Stimulated activated CD4-positive, alpha-beta T cell treated with anti-CD3 and anti-CD28 coated beads, Interleukin-1b, Interleukin-23, amount 100 ng/mL, for 4 hours (primary cell): ENCODE measurements at places on chromosomes 6 and 20.

DNA sequence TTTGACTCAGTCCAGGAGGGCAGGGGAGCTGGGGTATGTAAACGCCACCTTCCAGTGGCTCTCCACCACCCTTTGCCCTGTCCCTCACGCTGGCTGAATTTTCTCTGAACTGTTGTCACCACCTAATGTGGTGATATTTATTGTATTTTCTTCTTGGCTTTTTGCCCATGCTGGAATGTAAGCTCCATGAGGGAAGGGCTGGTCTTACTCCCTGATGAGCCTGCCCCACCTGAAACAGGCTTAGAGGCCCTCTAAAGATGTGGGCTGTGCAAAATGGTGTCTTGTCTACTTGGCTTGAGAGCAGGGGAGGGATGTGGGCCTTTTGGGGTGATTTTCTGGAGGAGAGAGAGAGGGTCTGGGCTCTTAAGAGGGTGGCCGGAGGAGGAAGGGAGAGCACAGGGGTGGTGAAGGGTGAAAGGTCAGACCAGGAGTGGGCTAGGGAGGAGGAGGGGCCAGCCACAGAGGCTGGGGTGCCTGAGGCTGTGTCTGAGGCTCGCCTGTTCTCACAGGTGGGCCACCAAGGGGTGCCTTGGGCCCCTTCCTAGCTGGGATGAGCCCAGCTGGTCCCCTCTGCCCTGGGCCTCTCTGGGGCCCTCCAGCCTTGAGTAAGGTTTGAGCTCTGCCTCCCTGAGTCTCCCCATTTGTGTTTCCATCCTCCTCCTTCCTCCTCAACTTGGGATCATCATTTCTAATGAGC is 37.3 kb downstream of the SPDEF start:
- no peak for DNase-seq

DNA sequence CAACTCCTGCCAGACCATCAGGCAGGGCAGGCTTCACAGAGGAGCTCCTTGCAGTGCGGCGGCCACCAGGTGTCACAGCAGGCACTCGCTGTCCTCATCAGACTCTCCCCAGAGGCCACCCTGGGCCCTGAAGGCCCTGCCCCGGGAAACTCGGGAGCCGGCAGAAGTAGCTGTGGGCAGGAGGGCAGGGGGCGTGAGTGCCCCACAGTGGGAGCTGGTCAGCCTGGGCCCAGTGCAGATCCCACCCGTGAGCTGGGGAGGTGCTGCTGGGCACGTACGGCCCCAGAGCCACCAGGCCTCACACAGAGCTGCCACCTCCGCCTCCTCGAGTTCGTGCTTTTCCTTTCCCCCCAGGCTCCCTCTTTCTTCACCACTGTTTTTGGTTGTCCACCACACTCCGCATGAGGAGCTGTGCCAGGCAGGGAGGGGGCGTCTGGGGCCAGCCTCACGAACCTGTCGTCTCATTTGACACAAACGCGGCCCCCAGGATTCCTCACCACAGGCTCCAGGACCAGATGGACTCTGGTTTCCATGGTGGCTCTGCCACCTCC is 33.8 kb downstream of the FRMD1 start:
- DNase-seq, result no peak

DNA sequence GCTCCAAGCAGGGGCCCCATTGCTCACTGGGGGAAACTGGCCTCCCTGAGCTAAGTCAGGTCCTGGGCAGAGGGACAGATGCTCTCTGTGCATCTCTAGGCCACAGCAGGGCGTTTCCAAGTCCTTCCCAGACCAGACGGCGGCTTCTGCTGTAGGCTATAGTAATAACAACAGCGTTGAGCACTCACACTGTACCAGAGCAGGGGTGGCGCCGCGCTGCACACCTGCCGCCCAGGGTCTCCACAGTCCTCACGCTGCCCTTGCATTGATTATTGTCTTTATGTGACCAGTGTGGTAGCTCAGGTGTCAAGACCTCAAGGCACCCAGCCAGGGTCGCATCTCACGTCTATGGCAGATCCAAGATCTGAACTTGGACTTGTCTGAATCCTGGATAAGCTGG is 14.9 kb upstream of the CCN5 start:
- no peak for DNase-seq

DNA sequence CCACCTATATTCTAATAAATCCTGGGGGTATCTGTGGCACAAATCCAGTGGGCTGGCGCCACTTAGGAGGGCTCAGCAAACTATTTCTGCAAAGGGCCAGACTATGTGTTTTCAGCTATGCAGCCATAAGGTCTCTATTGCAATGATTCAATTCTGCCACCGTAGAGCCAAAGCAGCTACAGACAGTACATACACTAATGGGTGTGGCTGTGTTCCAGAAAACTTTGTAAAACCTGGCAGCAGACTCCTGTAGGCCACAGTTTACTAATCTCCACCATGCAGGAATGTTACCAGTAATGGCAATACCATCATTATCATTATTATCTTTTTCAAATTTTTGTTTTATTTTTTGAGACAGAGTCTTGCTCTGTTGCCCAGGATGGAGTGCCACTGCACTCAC is 65.7 kb downstream of the SULF2 start:
- no peak for DNase-seq

DNA sequence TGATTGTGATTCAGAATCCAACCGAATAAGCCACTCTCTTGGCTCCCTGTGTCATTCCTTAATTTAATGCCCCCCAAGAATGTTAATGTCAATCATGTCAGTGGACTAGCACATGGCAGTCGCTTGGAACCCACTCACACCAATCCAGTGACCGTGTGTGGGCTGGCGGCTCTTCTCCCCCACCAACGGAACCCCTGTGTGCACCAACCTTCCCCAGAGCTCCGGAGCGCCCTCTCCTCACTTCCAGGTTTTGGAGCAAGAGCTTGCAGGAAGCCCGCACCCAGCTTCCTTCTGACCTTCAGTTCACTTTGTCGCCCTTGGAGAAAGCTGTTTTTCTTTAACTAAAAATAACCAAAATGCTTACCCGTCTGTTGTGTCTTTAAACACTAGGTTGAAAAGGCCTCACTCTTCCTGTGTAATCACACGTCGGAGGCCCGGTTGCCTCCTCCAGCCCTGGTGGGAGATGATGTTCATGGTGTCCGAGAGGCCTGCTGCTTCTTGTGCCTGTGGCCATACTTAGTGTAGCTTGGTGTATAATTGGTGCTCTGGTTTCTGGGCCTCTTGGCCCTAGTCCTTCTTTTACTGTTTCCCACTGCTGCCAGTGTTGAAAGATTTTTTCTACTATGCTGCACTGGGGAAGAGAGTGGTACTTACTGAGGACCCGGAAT is 17.8 kb upstream of the MAP1LC3A start:
- DNase-seq, result no peak

- no peak for DNase-seq
Measured at GRCh38 chr20:55283889-55284288, 721.4 kb downstream of the CBLN4 start.

GRCh38 chr6:35343092-35343834 is 905 bp downstream of the PPARD start:
- no peak for DNase-seq
